Stimulated activated CD4-positive, alpha-beta T cell treated with anti-CD3 and anti-CD28 coated beads, Interleukin-1b, Interleukin-23, amount 100 ng/mL, for 1 hour (primary cell): ENCODE measurements at places on chromosomes 5 and 9.

DNA sequence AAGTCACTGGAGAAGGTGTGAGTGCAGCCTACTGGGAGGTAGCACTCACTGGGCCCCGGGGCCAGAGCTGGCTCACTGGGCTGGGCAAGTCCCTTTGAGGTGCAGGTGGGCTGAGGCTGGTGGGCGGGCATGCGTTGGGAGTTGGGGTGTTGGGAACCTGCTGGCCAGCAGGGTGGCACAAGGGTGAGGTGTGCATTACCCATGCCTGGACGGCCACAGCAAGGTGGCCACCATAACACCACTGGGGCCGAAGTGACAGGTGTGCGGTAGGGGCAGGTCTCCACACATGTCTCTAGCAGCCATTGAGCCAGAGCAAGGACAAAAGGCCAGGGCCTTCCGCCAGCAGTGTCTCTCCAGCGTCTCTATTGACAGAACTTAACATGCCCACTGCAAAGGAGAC is 22.6 kb downstream of the PRRT1B start:
- no peak for DNase-seq

GRCh38 chr5:54556141-54556540 is 38.6 kb downstream of the SNX18 start:
- no peak for DNase-seq

DNA sequence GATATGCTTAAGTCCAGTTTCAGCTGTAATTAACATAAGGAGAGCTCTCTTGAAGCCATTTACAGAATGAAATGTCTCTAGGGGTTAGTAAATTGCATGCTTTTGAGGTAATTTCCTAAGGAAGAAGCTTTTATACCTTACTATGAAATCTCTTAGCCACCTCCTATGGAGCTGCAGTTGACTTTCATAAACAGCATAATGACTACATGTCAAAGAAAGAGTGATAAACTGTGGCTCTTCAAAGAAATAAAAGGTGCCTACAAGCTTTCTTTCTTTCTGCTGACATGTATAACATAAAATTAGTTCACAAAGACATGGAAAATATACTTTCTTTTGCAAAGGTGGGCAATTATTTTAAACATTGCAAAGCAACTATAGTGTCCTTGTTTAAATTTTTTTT is 90.8 kb downstream of the TMEM167A start:
- DNase-seq, result no peak

DNA sequence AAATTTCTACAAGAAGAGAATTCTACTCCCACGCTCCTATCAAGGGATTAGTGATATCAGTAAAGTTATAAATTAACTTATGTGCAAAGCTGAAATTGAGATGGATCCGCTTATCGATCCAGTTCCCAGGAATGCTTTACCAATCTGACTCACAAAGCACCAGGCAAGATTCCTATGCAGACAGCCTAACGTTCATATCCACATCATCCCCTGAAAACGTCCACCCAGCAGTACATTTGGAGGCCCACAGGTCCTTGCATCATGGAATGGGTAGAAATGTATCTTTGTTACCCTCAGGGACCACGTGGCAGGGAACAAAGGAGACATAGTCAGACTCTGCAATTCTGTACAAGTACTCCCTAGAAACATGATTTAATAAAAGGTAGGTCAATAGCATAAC is 147.4 kb downstream of the ESM1 start:
- DNase-seq, result no peak

DNA sequence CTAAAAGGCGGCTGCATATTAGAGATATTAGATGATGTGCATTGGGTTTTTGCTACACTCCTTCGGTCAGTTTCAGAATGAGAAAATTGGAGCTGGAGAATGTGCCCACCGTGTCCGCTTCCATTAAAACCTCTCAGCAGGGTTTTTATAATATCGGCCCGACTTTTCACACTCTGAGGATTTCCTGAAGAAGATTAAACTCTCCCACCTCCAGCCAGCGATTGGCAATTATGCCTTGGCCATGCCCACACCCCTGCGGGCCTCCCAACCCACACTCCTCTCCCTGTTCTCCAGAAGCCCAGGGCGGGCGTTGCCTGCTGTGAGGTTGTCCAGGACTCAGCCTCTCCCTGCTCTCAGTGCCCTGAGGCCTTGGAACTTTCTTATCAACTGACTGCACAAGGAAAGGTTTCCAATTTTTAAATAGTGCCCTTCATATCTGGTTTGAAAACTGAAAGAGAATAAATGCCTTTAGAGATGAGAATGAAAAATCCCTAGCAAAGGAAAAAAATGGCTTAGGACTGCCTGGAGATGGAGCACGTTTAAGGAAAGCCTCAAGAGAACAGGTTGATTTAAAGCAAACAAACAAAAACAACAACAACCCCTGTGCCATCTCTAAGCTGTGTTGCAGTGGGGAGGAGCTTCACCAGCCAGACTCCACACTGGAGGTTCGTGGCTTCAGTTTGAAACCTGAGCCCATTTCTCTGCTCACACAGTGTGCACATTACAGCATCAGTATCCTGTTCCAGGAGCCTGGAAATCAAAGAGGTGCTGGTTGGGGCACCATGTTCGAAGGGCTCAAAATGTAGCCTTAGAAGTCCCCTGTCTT is 292.9 kb downstream of the NSG2 start:
- DNase-seq, result no peak

GRCh38 chr9:23586906-23587305 is 239.1 kb downstream of the ELAVL2 start:
- DNase-seq, result no peak

GRCh38 chr5:171093598-171093997 is 215.4 kb upstream of the TLX3 start:
- DNase-seq, result no peak

GRCh38 chr5:154627698-154628678 is 127.2 kb upstream of the LARP1 start:
- DNase-seq, result no peak
